GM12878 (cell line): ENCODE measurements at places on chromosomes 2 and 18. TPM values are rescaled to one million over a fixed set of nuclear protein-coding genes. Genes with fewer than 3 reads are reported as not detected.

The CLEC4F gene
- not detected in 2 replicates for polyA plus RNA-seq

The RAD51AP2 gene
- polyA plus RNA-seq: not detected in 2 replicates

The ERFE gene
- polyA plus RNA-seq: not detected in 2 replicates

The RIT2 gene
- polyA plus RNA-seq: not detected in 2 replicates

The CREG2 gene
- polyA plus RNA-seq: not detected in 2 replicates

The ARL4C gene
- polyA plus RNA-seq: not detected in 2 replicates

The CHRND gene
- polyA plus RNA-seq: not detected in 2 replicates

The DPP10 gene
- not detected in 2 replicates for polyA plus RNA-seq

The MDH1B gene
- polyA plus RNA-seq: 1.3 and 1.6 TPM in 2 replicates

The FER1L5 gene
- not detected in 2 replicates for polyA plus RNA-seq

The SLC14A1 gene
- polyA plus RNA-seq: 0.37 TPM in 1 of 2 replicates, not detected in the other

The RGPD3 gene
- polyA plus RNA-seq: 0.03 and 0.09 TPM in 2 replicates

The BUB1 gene
- 131 and 142 TPM in 2 replicates for polyA plus RNA-seq

The PLCL1 gene
- 0.05 and 0.17 TPM in 2 replicates for polyA plus RNA-seq

The RNU2-63P gene
- not detected in 2 replicates for polyA plus RNA-seq

The IL36B gene
- not detected in 2 replicates for polyA plus RNA-seq

The UGT1A6 gene
- polyA plus RNA-seq: not detected in 2 replicates

The LOXL3 gene
- polyA plus RNA-seq: 27.3 and 29.8 TPM in 2 replicates

The NEURL3 gene
- polyA plus RNA-seq: 0.58 and 0.79 TPM in 2 replicates

The HOXD12 gene
- polyA plus RNA-seq: not detected in 2 replicates

The NOSTRIN gene
- 0.42 and 0.91 TPM in 2 replicates for polyA plus RNA-seq

The SKA1 gene
- polyA plus RNA-seq: 28.2 and 34.2 TPM in 2 replicates

The SAG gene
- not detected in 2 replicates for polyA plus RNA-seq

The CAMKMT gene
- polyA plus RNA-seq: 11.9 and 15.4 TPM in 2 replicates

The LYG2 gene
- 0.30 and 0.95 TPM in 2 replicates for polyA plus RNA-seq

The C2orf68 gene
- 24.4 and 30.4 TPM in 2 replicates for polyA plus RNA-seq

The TWIST2 gene
- polyA plus RNA-seq: 0.13 TPM in 1 of 2 replicates, not detected in the other

The WDR12 gene
- 174 and 183 TPM in 2 replicates for polyA plus RNA-seq

The FSHR gene
- not detected in 2 replicates for polyA plus RNA-seq

The EFHD1 gene
- polyA plus RNA-seq: not detected in 2 replicates

The SH3RF3 gene
- polyA plus RNA-seq: 0.78 and 1.1 TPM in 2 replicates

The IL1RL2 gene
- not detected in 2 replicates for polyA plus RNA-seq

The MAP4K3 gene
- polyA plus RNA-seq: 0.21 and 0.48 TPM in 2 replicates

The ABCB6 gene
- 19.3 and 22.1 TPM in 2 replicates for polyA plus RNA-seq

The KCNF1 gene
- polyA plus RNA-seq: not detected in 2 replicates

The EVA1A gene
- polyA plus RNA-seq: 0.42 TPM in 1 of 2 replicates, not detected in the other

The EGR4 gene
- polyA plus RNA-seq: 0.07 TPM in 1 of 2 replicates, not detected in the other

The LIMS4 gene
- polyA plus RNA-seq: 0.11 and 0.36 TPM in 2 replicates

The GRHL1 gene
- 0.50 and 0.54 TPM in 2 replicates for polyA plus RNA-seq
